ENCODE measurements at places on chromosomes 11 and 22. TPM values are rescaled to one million over a fixed set of nuclear protein-coding genes. Genes with fewer than 3 reads are reported as not detected.

Gene SCO2
- 14.6 TPM for total RNA-seq

Gene FOLH1
- total RNA-seq: not detected

Gene SIK2
- total RNA-seq: 8.7 TPM

Gene OR2AG2
- total RNA-seq: not detected

Gene PATE2
- total RNA-seq: not detected

Gene TSGA10IP
- not detected for total RNA-seq

DNA sequence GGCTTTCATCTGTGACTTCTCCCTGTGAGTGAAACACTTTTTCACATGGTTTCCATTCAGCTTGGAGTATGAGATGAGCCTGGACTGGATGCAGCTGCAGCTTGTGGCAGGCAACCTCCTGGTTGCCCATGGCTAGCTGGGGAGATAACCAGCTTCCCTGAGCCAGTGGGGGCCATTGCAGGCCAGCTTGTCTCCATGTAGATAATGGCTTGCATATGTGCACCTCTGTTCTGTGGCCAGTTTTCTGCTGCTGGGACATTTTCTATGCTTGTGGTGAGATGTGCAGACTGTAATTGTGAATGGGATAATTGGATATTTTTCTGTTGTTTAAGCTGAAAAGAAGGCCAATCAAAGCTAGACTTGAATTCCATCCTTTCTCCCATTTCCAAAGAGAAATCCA lies 38.5 kb downstream of the INSC start:
- no peak overlapping the region for H3K27ac ChIP-seq
- H3K27me3 ChIP-seq: no peaks in the 10 kb centered on the region
- no peak for DNase-seq
- H3K4me3 ChIP-seq: no peak overlapping the region

DNA sequence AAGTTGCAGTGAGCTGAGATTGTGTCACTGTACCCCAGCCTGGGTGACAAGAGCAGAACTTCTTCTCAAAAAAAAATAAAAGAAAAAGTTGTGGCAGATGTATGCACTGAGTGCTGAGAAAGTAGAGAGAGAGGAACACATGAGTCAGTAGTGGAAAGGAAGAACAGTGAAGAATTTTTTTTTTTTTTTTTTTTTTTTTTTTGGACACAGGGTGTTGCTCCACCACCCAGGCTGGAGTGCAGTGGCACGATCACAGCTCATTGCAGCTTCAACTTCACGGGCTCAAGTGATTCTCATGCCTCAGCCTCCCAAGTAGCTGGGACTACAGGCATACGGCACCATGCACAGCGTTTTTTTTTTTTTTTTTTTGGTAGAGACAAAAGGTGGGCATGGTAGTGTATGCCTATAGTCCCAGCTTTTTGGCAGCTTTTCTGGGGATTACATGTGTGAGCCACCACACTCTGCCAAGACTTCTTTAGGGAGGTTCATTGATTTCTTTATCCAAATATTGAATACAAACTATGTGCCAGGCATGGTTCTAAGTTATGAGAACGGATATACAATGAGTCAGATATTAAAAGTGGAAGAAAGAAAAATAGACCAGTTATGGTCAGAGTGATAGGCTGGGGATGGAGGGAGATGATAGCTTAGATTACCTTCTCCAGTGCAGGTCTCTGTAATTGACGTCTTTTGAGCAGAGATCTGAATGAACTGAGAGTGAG lies 62.0 kb downstream of the YAP1 start:
- peaks cover 2% of the 10 kb centered on the region for H3K27me3 ChIP-seq
- H3K4me1 ChIP-seq: no peaks in the 10 kb centered on the region
- no peak for DNase-seq
- no peaks in the 10 kb centered on the region for H3K36me3 ChIP-seq
- H3K27ac ChIP-seq: no peak overlapping the region

DNA sequence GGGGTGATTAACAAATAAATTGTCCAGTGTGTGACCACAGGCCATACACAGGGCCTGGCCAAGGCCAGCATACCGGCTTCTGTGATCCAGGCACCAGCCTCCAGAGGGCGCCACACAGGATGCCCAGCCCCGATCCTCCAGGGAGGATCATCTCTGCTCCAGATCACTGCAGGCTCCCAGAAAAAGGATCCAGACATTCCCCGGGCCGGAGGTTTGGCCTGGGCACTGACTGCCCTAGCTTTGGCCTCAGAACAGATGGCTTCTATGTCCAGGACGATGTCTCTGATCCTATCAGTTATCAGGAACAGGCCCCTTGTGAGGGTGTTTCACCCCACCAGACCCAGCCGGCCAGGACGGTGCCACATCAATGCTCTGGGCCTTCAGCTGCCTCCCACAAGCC lies 74.5 kb upstream of the LMO1 start:
- no peaks in the 10 kb centered on the region for H3K36me3 ChIP-seq
- no peaks in the 10 kb centered on the region for H3K4me1 ChIP-seq
- no peak overlapping the region for H3K27ac ChIP-seq
- H3K4me3 ChIP-seq: no peak overlapping the region

DNA sequence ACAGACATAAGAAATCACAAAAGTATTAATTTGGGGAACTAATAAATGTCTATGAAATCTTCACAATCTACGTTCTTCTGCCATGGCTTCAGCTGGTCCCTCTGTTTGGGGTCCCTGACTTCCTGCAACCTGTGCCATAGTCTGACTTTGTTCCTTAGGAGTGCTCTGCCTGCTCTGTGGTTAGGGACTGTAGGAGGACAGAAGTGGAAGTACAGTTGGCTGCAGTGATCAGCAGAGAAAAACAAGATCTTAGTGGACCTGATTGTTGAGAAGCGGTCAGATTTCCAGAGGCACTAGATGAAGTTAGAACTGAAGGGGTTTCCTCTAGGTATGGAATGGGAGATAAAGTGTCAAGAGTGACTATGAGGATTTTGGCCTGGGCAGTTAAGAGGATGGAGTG lies 80.6 kb downstream of the PPP6R3 start:
- H3K27me3 ChIP-seq: no peaks in the 10 kb centered on the region
- H3K36me3 ChIP-seq: peaks cover 76% of the 10 kb centered on the region
- DNase-seq: no peak
- H3K4me1 ChIP-seq: peaks cover 5% of the 10 kb centered on the region
- no peak overlapping the region for H3K4me3 ChIP-seq

DNA sequence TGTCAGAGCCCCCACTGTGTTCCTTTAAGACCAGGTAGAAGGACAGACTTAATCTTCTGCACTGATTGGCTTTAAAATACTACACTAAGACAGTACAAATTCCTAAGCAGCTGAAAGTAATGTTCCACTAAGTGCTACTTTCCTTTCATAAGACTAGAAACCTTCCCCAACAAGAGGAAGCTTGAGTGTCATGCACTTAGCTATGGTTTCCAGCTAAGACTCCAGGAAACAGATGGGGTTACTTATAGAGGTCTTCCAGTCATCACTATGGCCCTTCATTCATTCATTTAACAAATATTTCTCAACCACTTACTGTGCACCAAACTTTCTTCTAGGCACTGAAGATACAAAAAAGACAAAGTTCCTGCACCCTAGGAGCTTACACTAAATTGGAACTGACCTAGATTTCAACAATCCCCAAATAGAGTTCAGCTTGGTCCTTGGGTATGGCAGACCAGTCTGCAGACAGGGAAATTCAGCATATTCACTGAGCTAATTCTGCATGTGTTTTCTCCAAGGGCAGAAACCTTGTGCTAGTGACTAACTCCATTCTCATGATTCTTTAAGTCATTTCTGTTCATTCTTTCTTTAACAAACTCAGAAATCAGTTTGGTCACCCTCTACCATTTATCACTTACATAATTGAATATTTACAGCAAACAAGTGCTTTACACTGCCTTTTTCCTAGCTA lies 178.4 kb upstream of the MTNR1B start:
- H3K27me3 ChIP-seq: no peaks in the 10 kb centered on the region
- H3K4me1 ChIP-seq: no peaks in the 10 kb centered on the region
- no peak overlapping the region for H3K27ac ChIP-seq
- H3K4me3 ChIP-seq: no peak overlapping the region
- H3K36me3 ChIP-seq: no peaks in the 10 kb centered on the region
- DNase-seq: no peak

DNA sequence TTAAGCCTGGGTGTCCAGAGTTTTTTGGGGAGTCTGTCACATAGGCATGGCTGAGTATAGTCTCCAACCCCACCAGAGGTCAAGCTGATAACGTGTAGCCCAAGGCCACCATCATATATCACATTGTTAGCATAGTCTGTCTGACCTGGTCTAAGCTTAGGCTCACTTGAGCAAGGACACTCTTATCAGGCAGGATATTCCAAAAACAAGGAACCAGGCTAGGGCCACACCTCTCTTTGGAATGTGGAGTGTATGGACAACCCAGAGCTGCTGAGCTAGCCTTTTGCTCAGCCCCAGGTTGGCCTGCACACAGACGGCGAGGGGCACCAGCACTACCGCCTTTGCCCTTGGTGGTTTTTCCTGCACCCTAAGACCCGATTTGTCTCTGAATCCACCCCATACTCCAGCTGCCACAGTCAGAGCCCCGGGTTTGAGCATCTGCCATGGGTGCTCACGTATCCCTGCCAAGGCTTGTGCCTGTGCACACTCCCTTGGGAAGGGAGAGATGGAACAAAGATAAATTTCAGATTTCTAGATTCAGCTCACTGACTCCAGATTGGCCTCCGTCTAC lies 7.2 kb downstream of the SNAP29 start:
- peaks cover 34% of the 10 kb centered on the region for H3K36me3 ChIP-seq
- peaks cover 9% of the 10 kb centered on the region for H3K4me1 ChIP-seq
- H3K27me3 ChIP-seq: no peaks in the 10 kb centered on the region
- no peak overlapping the region for H3K4me3 ChIP-seq
- DNase-seq: no peak

DNA sequence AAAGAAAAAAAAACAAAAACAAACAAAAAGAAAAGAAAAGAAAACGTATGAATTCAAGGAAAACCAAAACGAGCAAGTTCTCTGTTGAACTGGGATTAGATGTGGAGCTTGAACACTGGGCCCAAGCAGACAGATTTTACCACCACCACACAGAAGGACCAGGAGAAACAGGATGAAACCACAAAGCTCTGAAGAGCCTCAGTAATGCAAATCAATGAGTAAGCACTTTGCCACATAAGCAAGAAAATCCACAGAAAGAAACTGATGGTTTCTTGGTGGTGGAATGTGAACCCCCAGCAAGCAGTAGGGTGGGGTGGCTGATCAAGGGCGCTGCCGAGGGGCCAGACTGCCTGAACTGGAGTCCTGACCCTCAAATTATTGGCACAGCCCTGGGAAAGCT lies 50.9 kb upstream of the NFRKB start:
- H3K36me3 ChIP-seq: peaks cover 24% of the 10 kb centered on the region
- H3K4me3 ChIP-seq: no peak overlapping the region
- no peak for DNase-seq
